Stimulated activated CD8-positive, alpha-beta memory T cell treated with anti-CD3 and anti-CD28 coated beads, Interleukin-4, amount 100 ng/mL, for 48 hours (primary cell): ENCODE measurements at places on chromosomes 7 and 10.

DNA sequence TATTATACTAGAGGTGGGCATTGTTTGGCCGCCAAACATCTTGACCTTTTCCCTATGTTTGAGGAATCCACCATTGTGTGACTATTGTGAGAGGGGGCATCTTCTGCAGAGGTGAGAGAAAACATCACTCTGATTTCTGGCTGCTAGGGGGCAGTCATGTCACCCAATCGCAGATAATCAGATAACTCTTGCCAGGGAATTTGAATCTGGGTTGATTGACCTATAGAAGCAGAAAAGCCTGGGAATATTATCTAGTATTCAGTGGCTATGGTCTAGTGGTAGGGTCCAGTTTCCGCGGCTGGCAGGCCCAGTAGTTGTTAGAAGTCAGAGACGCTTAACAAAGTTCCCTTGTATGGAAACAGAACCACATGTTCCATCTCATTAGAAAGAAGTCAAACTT lies 808.5 kb downstream of the PHTF2 start:
- DNase-seq = no peak

- DNase-seq = no peak
Observed at GRCh38 chr10:36942616-36943015, 182.8 kb upstream of the ANKRD30A start.

GRCh38 chr7:171912-172515 lies 20.4 kb upstream of the FAM20C start:
- no peak for DNase-seq

DNA sequence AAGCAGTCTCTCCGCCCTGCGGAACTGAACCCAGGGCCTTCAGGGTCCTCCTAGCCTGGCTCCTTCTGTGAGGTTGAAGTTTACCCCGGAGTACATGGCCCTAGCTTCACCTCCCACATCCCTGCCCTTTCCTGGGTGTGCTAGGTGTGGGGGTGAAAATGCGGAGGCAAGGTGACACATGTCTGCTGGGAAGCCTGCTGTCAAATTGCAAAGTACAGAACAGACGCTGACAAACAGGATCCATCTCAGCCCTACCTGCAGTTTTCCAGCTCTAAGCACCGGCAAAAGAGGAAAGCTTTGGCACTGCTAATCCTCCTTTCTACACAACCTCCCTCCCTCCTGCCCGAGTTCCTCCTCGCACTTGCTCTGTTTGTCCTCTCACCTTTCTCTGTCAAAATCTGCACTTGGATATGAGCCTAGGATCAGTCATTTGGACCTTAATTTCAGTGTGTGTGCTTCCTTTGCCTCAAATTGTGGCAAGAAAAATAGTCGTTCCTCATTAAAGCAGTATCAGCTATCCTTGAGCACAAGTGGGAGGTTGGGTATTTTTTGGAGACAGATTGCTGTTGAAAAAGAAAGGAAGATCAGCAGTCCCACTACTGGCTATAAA lies 14.4 kb upstream of the GPR15LG start:
- no peak for DNase-seq

GRCh38 chr7:107103369-107103768 lies 58.9 kb downstream of the PRKAR2B start:
- no peak for DNase-seq

DNA sequence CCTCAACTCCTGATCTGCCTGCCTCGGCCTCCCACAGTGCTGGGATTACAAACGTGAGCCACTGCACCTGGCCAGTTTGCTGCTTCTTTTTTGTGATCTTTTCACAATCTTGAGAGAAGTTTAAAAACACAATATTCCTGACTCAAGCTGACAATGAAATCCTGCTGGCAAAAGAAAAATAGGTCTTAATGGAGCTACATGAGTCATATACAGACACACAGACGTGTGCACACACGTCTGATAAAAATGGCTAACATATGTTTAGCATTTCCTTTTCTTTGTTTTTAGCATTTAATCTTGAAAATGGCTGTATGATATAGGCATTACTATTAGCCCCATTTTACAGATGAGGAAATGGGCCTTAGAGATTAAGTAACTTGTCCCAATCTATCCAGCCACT lies 29.4 kb upstream of the RAB18 start:
- DNase-seq = no peak

DNA sequence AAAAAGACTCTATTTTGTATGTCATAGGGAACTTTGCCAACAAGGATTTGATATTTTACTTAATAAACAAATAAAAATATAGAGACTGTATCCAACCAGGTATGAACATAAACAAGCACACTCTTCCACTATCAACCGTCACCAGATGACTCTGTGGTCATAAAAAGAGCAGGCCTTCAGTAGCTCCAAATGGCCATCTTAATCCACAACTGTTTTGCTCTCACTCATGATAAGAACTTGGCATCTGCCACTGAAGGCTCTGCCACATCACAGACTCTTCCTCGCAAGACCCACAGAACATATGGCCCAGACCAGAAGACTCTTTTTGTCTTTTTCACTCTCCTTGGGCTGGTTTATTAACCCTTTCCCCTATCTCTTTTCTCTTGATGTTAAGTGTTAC lies 98.7 kb upstream of the POM121L12 start:
- DNase-seq = no peak

DNA sequence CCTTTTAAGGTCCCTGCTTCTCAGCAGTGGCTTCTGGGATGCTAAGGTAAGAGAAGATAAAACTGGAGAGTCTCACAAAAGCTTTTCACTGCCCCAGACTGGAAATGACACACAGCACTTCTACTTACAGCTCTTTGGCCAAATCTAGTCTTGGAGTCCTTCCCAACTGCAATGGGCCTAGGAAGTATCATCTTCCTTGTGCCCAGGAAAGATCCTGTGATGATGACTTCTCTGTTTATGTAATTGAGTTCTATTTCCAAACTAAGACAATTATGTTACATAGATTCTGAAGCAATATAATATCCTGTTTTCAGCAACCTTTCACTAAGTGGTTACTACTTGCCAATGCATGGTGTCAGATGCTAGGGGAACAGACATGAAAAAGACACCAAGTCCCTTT lies 234.1 kb downstream of the PTEN start:
- no peak for DNase-seq

GRCh38 chr10:86958901-86959736 lies 720 bp downstream of the SNCG start:
- DNase-seq = no peak

- DNase-seq = no peak
Observed at GRCh38 chr7:143413123-143413522, 4.5 kb upstream of the EPHA1 start.

DNA sequence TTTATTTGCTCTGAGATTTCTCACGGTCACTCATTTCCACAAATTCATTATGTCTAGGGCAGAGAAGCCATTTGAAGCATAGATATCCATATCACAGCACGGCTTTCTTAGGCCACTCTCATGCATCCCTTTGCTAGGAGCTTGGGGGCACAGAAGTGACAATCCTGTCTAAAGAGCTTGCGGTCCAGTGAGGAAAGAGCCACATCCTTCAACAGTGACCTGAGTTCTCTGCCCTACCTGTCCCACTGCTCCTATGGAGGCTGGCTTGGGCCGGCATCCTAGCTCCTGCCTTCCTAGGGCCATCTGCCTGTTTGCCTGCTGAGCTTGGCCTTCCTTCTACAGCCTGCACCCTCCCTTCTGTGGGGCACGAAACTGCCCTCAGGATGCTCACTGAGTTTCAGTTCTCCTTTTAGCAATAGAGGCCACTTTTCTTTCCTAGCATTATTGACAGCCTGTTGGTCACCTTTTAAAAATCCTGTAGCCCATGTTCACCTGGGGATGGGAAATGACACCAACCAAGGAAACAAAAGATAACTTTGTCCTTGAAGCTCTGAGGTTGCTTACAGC lies 212.1 kb upstream of the GRB10 start:
- no peak for DNase-seq

- peak; percentile 41 for DNase-seq
Observed at GRCh38 chr10:1063232-1063865, 7.2 kb downstream of the WDR37 start.

DNA sequence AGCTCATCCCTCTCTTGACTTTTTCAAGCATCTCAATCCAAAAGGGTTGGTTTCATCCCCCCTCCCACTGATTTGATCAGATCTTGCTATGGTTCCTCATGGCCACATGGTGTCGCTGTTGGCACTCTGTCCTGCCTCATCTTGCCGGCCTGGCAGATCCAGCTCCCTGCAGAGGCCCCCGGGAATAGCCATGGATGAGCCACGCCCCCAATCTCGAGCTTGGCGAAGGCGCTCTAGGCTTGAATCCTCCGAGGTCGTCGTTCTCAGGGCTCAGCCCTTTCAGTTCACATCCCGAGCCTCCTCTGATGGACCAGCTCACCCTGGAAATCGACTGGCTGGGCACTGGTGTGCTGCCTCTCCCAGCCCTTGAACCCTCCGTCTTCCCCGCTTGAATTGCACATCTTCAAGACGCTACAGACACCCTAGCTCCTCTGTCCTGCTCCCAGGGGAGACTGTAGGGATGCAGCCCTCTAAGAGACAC lies 628.7 kb downstream of the TYW1 start:
- DNase-seq = peak; percentile 48

DNA sequence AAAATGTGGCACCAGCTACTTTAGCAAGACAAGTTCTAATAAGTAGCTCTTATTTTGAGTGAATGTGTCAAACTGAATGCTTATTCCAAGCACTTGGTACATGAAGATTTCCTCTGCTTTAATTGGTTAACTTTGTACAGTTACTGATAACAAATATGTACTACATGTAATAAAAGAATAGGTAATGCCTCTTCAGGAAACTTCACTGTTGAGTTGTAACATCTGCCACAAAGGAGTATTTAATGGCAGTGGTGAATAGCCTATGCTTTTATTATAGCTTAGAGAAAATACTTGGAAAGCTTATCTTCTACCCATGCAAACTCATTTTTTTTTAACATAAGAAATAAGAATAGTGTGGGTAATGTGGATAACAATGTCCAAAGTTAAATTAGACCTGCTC lies 82.6 kb downstream of the CYP51A1 start:
- no peak for DNase-seq

GRCh38 chr7:100477871-100478267 lies 1.1 kb downstream of the TSC22D4 start:
- peak; percentile 42 for DNase-seq

DNA sequence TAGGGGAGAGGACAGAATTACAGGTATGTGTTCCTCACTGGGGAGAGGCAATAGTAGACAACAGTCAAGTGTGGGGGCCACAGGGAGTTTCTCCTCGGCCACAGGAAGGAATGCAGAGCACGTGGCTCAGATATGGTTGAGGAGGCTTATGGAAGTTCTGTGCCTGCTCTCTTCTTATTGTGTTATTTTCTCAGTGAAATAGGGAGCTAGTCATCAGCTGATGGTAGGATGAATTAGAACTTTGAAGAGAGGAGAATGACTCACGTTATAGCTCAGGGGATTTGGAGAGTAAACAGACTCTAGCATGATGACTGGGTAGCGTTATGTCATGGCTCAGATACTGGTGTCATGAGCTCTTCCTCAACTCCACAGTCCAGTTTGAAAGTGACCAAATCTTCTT lies 308.3 kb upstream of the IGFBP3 start:
- DNase-seq = no peak

GRCh38 chr10:122639801-122640200 lies 59.8 kb downstream of the C10orf120 start:
- no peak for DNase-seq

- no peak for DNase-seq
Observed at GRCh38 chr7:112509402-112509801, 28.6 kb downstream of the LSMEM1 start.

DNA sequence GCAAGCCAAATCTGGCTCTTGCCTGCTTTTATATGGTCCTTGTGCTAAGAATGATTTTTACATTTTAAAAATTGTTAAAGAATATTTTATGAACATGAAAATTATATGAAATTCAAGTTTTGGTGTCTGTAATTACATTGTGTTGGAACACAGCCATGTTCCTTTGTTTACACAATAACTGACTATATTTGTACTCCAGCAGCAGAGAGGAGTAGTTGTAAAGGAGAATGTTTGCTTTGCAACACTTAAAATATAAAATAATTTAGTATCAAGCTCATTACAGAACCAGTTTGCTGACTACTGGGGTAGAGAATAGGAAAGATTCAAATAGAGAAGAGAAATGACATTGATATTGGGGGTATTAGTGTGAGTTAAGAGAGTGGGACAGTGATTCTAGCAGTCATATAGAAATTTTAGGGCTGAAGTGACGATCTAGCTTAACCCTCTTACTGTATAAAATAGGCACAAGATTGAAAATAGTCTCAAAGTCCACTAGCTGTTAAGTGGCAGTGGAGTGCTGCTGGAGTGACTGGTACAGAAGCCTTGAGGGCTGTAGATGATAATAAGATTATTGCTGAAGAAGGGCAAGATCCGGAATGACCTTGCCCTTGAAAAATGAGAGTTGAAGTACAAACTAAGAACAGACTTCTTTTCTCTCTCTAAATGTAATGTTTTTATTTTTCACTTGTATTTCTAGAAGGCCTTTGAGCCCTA lies 28.2 kb downstream of the SGPL1 start:
- no peak for DNase-seq

- DNase-seq = peak; percentile 97
Observed at GRCh38 chr7:73683056-73683787, at the start of the genes BUD23 and DNAJC30. Gene BUD23, plus strand, starts transcription at chr7:73683597. Its CDS starts 29 bp downstream, at chr7:73683626. Gene DNAJC30, minus strand, starts transcription at chr7:73683453. Its CDS starts 30 bp downstream, at chr7:73683423.

DNA sequence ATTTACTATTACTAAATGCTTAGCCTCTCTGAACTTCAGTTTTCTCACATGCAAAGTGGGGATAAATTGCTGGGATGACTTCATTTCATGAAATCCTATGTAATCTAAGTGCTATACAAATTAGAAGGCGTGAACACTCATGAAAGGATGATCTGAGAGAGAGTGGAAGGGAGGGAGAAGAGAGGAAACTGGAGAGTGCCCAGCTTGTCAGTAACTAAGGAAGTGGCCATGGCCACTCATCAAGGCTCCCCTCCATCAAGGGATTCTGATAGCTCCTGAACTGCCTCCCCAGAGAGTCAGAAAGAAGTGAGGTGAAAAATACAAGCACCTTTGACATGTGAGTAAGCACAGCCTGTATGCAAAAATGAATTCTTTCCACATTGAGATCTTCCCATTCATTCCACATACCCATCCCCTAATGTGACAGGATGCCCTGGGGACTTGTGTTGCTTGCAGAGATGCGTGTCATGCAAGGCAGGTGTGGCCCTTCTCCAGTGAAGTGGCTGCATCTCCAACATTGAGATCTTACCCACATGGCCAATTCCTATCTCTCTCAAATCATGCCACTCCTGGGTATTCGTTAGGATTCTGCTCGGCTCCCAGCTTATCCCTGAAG lies 76.5 kb upstream of the ITPRID1 start:
- no peak for DNase-seq

- DNase-seq = no peak
Observed at GRCh38 chr10:100647928-100648327, 97.5 kb upstream of the PAX2 start.

- DNase-seq = no peak
Observed at GRCh38 chr10:44966129-44966815, 6.7 kb downstream of the RASSF4 start.

- DNase-seq = no peak
Observed at GRCh38 chr7:155922067-155922816, 110.0 kb upstream of the SHH start.

GRCh38 chr10:123842692-123843385 lies 48.8 kb downstream of the CPXM2 start:
- no peak for DNase-seq

DNA sequence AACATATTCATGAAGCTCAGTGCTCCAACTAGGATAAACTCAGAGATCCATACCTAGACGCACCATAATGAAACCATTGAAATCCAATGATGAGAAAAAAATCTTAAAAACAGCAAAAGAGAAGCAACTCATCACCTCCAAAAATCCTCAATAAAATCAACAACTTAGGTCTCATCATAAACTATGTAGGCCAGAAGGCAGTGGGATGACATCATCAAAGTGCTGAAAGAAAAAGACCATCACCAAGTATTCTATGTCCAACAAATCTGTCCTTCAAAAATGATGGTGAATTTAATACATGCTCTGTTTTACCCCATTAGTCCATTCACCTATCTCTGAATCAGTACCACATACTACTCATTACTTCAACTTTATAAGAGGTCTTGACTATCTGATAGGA lies 304.4 kb downstream of the HDAC9 start:
- DNase-seq = no peak
